ENCODE measurements at places on chromosomes 3 and 15.
A peak's percentile ranks its signal among the peaks of the same experiment; 100 is the strongest.

- no peak for DNase-seq
Observed at GRCh38 chr3:11140030-11140712, 14.1 kb upstream of the HRH1 start.

DNA sequence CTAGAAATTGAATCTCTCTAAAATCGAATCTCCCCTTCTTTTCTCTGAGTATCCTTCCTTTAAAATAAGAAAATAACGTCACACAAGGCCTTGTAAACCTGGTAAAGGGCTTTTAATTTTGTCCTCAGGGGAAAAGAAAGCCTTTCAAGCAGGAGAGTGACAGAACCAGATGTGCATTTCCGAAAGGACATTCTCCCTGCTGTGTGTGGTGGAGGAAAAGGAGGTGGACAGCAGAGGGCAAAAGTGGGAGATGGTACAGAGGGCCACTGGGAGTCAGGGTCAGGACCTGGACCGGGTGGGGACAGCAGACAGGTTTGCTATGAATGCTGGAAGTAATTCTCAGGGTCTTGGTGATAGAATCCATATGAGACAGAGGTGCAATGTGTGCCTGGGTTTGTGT is 127.6 kb downstream of the RORA start:
- no peak for DNase-seq

- DNase-seq, result peak; percentile 60
Observed at GRCh38 chr3:171044835-171045793, 18.6 kb upstream of the SLC2A2 start.

DNA sequence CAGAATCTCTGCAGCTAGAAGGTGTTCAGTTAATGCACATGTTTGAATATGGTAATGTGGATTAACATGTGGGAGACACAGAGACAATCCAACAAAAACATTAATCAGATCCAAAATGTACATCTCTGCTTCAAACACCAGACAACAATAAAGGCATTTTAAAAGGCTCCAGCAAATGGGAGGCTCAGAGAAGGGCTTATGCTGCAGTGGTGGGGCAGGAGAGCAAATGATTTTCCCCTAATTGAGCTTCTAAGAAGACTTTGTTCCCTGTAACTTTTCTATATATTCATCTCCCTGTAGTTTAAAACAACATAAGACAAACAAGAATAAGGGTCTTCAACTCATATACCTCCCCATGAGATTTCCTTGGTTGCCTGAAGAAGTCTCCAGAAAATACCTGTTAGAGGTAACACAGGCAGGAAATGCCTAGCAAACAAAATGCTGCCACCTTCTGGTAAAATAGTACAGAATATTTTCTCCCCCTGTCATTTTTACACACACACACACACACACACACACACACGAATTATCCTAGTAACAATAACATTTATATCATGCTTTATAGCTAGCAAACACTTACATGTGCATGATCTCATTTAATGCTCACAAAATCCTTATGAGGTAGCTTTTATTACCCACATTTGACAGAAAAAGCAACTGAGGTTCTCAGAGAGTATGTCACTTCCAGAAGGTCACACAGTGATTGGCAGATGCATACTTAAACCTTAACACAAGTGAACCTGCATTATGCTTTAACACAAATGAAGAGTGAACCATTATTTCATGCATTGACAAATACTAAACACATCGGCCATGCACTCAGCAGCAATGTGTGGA is 123.4 kb upstream of the MB21D2 start:
- peak; percentile 29 for DNase-seq

DNA sequence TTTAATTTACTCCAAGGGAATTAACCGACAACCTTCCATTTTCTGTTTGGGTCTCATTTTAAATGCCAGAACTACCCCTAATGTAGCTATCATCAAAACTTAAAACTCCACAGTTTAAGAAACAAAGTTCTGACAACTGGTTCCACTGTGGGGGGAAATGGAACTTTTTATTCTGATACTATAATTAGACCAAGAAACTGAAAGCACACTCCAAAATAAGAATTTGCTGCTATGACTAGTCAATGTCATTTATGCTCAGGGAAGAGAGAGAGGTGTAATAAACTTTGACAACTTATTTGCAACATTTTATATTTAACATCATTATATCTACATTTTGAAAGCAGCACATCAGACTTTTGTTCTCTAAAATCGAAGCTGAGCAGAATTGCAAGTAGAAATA is 169.2 kb downstream of the ANXA2 start:
- no peak for DNase-seq

DNA sequence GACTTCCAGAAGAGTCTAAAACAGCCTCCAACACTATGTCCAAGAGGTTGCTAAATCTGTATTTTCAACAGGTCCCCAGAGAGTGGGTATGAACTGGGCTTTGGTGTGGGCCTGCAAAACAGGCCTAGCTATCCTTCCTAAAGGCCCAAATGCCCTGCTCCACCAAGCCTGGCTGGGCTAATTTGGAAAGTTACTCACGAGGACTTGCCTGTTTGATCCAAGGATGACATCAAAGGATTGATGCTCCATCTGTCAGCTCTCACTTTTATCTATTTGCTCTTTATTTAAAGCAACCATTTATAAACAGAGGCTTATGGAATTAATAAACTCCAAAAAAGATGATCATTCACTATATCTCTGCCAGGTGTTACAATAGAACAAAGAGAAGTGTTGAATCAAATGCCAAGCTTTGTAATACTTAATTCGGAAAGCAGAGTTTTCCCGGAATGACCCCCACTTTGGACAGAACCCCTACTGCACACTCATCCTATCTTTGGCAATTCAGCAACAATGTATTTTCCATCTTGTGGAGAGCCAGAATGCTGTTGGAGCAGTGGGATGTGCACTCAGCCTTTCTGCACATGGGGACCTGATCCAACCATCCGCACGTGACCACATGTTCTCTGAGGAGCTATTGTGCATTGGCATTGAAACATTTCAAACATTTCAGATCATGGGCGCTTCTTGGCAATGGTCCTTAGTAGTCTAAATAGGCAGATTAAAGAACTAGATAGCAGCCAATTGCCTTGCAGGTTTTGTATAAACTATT is 163.3 kb upstream of the THBS1 start:
- DNase-seq, result no peak

DNA sequence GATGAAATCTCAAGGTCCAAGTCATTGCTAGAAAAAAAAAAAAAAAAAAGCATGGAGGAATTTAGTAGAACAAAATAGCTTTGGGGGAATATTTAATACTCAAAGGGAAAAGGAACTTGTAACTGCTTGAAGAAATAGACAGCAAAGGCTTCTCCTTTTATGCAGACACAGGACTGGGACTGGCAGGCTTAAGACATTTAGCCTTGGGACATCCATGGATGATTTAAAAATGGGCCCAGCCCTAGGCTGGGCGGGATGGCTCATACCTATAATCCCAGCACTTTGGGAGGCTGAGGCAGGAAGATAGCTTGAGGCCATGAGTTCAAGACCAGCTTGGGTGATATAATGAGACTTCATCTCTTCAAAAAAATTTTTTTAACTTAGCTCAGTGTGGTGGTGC is 19.8 kb downstream of the RPSA start:
- DNase-seq, result no peak

GRCh38 chr3:167030082-167030725 is 349.9 kb downstream of the ZBBX start:
- DNase-seq, result no peak

DNA sequence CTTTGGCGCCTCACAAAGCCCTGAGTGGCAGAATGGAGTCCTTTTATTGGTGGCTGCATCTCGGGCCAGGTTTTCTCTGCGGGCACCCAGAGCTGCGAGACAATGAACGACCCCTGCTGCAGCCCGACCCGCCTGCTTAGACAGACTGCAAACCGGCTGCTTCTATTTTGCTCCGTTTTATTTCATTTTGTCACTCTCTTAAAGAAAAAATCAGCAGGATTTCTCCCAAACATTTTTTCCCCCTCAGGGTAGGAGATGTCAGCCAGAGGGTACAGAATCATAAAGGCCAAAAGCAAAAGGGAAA is 64.8 kb downstream of the OXNAD1 start:
- no peak for DNase-seq

DNA sequence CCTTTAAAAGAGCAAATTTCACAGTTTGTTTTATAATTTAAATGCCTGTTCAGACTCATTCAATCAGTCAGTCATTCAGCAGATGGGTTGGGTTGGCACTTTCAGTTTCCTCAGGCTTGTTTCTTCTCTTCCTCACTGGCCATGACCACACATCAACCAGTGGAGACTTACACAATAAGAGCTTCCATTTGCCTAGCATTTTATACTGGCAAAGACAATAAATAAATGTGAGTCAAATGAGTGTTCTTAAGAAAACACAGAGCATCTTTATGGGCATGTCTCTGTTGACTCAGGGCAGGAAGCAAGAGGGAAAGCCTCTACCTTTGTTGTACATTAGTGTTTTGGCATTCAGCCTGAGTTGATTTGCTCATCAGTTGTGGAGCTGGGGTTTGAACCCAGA is 122.6 kb downstream of the EPHB1 start:
- DNase-seq, result no peak

DNA sequence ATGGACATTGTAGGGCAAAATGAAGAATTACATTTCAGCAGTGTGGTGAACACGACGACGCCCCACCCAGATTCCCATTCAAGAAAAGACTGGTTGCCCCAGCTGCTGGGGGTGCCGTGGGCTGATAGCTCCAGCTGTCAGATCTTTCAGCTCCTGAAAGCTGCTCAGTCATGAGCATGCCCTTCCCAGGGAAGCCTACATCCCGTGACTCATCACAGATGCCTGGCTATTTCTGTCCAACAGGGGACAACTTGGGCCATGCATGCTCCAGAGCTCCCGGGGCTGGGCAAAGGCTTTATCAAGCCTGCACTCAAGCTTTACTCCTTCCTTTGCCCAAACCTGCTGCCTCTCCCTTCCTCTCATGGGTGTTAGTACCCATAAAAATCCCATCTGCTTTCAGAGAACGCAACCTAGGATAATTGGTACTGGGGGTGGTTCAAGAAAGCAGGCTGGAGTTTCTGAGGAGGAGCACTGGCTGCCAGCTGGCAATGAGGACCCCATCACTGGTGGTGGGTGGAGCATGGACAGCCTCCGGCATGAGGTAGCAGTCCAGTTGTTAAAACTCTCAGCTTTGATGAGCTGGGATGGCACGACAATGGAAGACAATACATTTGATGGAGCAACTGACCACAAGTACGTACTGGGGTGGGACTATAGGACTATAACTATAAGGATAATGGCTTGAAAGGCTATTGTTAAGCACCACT is 16.4 kb upstream of the ST8SIA2 start:
- DNase-seq, result no peak

- DNase-seq, result no peak
Observed at GRCh38 chr3:75171630-75172230, 492.4 kb upstream of the FRG2C start.

- no peak for DNase-seq
Observed at GRCh38 chr15:31016446-31016915, 25.1 kb upstream of the MTMR10 start.

DNA sequence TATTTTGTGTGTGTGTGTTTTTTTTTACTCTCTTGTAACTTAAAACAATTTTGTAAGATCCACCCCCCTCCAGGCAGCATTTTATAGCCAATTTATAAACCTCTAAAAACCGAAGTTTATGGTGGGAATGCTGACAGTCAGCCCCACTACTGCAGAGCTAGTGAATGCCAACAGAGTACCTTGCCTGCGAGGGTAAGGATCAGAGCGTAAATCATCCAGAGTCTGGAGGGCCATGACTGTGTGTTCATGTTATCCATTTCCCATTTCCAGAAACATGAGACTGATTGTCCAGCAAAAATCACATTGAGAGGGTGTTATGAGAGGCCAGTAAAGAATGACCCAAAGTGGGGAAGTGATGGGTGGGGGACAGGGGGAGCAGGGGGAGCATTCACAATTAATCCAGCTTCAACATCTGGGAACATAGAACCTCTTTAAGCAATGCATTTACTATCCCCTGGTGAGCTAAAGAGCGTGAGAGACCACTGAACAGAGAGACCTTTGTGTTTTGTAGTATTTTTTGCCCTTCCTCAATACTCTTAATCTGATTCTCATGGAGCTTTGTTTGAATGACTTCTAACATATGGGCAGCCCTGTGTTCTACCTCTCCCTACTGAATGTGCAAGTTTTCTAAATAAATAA is 464.5 kb downstream of the RBMS3 start:
- no peak for DNase-seq

DNA sequence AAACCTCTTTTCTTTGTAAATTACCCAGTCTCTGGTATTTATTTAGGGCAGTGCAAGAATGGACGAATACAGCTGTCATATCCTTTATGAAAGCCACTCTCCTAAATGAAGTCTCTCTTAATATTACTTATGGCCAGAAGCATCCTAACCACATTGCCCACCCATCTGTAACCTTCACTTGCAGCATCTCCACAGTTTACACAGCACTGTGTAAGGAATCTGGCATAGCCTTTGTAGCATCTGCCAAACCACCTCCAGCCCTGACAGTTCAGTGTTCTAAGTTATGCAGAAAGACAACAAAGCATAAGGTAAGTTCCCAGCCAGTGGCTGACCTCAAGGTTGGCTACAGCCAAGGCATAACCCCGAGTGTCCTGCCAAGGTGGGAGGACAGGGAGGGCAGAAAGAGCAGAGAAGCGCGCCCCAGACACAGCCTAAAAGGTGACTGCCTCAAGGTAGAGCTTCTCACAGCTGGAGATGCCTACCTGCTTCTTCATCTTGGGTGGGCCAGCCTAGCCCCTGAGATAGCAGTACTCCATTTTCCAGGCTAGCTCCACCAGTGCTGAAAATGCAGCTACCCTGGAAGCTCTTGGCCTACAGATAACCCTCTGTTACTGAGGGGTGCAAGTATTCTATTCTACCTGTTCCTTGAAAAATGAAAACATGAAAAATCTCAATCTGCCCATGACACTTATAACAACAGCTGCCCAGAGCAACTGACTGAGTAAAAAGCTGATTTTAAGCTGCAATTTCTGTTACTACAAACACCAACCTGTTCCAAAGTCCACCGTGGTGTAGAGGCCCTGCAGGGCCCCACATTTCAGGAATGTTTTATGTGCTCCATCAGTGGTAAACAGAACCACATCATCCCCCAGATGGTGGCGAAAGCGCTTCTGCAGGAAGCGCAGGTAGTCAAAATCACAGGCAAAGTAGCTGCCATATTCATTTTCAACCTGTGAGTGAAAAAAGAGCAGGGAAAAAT is 39.3 kb downstream of the GLB1 start:
- peak; percentile 71 for DNase-seq

All from HuH-7 (cell line).